ENCODE measurements at places on chromosomes 16 and 17.

DNA sequence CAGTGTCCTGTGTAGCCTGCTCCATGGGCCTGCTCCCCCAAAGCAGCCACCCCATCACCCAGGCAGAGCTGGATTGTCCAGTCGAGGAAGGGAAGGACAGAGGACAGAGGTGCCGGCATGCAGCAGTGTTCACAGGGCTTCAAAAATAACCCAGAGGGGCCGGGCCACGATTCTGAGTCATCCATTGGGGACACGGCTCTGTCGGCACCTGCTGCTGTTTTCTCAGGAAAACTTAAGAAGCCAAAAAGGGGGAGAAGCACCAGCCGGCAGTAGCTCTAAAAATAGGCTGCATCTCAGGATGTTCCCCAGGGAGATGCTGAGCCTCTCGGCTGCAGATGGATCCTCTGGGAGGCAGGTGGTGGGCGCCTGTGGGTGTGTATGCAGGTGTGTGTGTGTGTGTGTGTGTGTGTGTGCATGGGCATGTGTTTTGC, 1.6 kb downstream of the CA7 start:
- peak; percentile 26 for DNase-seq

GRCh38 chr17:4087911-4088693, 54.7 kb downstream of the ZZEF1 start:
- DNase-seq = no peak

- no peak for DNase-seq
Measured at GRCh38 chr16:76390476-76390875, 113.3 kb downstream of the CNTNAP4 start.

DNA sequence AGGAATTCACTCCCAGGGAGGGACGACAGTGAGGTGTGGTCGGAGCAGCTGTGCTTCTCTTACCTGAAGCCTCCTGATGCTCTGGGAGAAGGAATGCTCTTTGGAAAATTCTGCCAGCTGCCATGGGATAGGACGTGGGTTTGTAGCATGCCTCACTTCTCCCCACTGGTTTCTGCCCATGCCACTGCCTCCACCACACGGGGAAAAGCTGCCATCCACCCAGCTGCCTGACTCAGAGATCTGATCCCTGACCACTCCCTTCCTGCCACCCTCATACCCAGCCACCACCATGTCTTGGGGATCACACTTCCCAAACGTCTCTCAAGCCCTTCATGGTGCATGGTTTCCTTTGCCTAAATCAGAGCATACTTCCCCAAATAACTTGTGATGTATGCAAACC, 80.0 kb downstream of the CPPED1 start:
- no peak for DNase-seq

DNA sequence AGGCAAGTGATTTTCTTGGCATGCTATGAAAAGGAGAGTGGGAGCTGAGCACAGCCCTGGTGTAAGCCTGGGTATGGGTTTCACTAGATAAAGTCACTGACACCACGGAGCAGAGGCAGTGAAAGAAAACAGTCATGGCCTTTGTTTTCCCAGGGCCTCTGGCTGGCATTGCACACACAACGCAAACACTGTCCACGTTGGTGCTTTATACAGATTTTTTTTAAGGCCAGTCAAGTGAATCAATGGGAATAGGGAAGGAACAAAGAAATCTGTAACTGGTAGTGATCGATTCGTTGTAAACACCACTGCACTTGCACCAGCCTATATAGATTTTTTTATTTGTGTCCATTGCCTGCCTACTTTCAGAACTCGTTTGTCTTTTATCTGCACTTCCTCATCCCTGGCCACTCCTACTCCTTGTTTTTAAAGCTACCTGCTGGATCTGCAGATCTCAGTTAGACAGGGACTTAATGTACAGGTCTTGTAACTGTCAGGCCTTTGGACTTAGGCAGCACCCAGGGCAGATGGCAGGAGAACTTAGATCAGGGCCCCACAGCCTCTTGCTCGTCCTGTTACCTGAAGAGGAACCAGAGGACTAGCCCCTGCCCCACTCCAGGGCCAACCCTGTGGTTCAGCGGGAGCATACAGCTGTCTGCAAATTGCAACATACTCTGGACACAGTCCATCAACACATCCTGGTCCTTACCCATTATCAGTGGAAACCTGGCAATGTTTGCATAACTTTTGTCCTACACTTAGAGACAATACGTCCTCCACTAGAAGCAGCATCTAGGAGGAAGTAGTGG, 10.6 kb upstream of the TMIGD1 start:
- DNase-seq = no peak

DNA sequence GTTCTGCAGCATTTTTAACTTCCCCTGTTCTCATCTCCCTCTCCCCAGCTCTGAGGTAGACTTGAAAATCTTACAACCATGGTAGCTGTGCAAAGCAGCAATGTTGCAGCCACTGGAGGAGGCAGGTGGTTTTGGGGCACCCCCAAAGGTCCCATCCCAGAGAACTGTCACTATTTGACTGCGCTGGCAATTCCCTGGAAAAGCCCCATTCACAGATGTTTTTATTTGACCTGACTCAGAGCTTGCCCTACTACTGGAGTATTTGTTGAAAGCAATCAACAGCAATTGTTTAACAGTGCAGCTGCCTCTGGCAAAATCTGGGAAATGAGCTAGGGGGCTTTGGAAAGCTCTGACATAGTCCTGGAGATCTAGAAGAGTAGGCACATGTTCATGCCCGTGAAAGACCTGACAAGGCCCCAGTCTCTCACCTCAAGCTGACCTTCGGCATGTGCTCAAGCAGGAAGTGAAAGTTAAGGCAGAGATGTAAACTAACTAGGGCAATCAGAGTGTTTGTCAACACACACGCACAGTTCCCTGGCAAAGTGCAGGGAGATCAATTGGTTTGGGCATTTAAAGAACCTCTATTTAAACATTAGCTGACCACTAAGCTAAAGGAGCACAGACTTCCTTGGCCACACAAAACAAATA, 19.7 kb upstream of the PIK3R5 start:
- no peak for DNase-seq

DNA sequence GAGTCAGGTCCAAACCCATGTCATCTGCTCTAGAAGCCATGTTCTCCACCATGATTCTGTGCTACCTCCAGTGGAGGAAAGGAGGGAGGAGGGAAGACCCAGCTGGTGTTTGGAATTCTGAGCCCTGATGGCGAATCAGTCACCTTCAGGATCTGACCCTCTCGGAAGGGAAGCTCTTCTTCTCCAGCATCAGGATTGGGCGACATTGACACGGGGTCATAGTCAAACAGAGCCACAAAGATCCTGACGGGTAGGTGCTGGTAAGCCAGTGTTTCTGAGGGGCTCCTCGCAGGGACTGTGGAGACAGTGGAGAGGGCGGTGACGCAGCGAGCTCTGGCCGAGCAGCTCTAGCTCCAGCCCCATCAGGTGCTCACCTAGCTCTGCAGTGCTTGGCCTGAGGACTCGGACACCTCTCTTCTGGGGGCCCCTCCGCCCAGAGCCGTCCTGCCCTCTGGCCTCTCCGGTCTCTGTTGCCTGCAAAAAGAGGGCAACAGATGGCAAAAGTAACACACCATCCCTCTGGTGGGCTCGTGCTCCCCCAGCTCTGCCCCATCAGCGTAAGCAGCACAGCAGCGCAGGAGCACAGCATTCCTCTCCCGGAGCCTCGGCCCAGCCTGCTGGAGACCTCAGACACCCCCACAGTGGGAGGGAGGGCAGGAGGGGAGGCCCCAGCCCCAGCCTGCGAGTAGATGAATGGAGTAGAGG, 21.0 kb downstream of the TSPOAP1 start:
- DNase-seq = no peak
